Cerebellum (tissue), 4 donors: ENCODE measurements at places on chromosomes 6 and 20. TPM values are rescaled to one million over a fixed set of nuclear protein-coding genes. Genes with fewer than 3 reads are reported as not detected.

TAP1 gene
- total RNA-seq = 5.3 TPM

DNA sequence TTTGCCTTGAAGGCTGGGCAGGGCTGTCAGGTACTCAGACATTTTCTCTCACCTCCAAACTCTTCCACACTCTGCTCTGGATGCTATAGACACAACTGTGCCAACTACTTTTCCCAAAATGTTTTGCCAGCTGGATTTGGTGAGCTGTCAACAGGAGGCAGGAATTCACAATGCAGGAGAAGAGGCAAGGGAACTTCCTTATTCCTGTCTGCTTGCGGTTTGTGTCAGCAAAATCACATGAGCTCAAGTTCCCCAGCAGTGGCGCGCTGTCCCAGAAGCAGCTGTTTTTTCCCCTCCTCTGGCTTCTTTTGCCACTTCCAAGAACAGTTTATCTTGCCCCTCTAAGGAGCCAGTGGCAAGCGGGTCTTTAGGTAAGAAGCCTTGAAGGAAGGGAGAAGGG is 608.2 kb downstream of the PRKN start:
- DNase-seq = no peak

DNA sequence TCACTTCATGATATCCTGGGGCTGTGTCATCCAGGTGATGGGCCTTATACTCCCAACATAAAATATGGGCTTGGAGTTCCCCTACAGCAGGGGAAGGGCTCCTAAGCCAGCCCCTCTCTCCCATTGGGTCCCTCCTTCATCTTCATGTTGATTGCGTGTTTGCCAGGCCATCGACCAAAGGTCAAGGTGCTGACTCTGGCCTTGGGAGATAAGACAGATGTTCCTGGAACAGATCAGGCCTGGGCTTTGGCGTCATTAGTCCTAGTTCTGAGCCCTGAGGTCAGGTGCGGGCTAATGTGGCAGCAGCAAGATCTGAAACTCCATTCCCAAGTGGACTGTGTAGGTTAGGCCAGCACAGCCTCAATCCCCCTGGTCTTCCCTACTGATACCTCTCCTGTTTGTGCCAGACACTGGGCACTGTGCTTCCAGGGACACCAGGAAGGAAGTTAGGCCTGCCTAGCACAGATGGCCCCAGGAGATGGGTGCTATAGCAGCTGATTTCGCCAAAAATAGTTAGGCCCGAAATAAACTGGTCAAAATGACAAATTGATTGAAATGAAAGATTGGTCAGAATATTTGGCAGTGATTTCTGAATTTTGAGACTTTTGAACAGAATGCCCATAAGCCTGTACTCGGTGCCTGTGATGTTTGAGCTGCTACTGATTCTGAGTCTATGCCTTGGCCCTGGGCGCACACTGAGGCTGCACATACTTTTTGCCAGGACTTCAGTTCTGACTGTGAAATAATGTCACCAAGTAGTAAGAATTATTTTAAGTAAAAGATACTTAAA is 28.8 kb downstream of the EPB41L1 start:
- DNase-seq = no peak

ADGRF1 gene
- under 0.01 TPM for total RNA-seq

GRCh38 chr6:138230221-138230620 is 11.9 kb upstream of the PBOV1 start:
- no peak for DNase-seq

TCF15 gene
- 0.36 TPM for total RNA-seq

- no peak for DNase-seq
Observed at GRCh38 chr6:130136798-130137197, 86.0 kb downstream of the SAMD3 start.

DNA sequence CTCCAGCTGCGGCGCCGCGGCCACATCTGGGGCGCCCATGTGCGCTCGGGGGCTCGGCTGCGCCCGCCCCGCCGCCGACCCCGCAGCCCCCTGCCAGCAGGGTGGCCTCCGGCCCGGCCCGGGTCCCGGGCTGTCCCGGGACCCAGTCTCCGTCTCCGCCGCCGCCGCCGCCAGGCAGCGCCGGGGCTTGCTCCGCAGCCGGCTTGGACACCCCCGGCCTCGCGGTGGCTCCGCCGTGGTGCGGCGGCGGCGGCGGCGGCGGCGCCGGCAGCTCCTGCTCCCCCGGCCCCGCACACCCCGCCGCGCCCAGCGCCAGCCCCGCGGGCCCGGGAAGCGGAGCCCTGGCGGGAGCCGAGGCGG is 219 bp downstream of the ISM1 start:
- DNase-seq = no peak

NOTCH4 gene
- 6.9 TPM for total RNA-seq

DNA sequence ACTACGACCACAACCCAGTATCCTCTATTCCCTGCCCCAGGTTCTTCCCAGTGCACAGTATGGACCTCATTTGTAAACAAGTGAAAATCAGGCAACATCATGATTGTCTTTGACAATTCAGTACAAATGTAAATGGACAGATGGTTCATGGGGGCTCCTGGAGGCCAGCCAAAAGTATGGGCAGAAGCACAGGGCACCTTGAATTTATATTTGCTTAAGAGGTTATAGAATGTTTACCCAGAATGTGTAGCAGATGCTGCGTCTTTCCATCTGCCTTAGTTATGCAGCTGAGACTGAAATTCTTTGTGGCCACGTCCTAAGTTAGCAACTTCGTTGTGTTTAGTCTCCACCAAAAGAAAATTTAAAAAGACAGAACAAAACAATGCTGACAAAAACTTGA is 559.6 kb upstream of the NRSN1 start:
- no peak for DNase-seq

COL11A2 gene
- total RNA-seq = 1.9 TPM

DNA sequence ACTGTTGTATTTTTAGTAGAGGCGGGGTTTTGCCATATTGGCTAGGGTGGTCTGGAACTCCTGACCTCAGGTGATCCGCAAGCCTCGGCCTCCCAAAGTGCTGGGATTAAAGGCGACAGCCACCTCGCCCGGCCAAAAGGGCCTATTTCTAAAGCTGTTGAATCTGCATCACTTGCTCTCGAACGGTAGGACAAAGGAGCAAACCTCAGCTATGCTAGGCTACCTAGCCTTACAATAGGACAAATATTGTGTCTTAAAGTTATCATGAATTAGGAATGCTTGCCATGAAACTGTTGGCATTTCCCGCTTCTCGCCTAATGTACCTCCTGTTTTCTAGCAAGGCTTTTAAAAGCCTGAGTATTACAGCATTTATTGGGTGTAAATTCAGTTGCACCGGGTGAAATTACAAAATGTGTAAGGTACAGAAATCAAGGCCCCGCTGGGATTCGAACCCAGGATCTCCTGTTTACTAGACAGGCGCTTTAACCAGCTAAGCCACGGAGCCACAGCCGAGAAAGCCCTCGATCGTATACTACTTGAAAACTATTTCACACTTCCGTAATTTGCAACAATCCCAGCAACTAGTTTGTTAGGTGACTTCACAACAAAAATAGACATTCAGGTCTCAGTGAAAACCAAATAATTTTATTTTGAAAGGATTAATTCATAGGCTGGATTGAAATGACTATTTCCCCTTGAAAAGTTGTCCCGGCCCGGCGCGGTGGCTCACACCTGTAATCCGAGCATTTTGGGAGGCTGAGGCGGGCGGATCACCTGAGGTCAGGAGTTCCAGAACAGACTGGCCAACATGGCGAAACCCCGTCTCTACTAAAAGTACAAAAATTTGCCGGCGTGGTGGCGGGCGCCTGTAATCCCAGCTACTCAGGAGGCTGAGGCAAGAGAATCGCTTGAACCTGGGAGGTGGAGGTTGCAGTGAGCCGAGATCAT is 211.6 kb upstream of the ZNF184 start:
- DNase-seq = no peak

DNA sequence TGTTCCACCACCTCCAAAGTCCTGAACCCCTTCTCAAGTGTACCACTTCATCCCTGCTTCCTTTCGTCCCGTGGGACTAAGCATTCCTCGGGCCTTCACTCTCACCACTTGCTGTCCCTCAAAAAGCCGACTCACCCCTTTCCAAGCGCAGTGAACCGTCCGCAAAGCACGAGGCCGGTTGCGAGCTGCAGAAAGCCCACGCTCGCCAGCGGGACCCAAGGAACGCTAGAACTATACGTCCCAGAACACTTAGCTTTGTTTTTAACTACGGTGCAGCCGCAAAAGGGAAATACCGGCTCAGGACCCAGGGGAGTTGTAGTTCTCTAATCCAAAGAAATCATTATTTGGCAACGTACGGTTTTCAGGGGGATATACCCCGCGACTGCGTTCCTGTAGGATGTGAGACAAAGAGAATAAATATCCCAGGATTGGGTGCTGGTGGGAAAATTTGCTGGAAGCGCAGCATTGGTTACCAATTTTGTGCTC is 416 bp upstream of the POLR1H start:
- DNase-seq = no peak

DNA sequence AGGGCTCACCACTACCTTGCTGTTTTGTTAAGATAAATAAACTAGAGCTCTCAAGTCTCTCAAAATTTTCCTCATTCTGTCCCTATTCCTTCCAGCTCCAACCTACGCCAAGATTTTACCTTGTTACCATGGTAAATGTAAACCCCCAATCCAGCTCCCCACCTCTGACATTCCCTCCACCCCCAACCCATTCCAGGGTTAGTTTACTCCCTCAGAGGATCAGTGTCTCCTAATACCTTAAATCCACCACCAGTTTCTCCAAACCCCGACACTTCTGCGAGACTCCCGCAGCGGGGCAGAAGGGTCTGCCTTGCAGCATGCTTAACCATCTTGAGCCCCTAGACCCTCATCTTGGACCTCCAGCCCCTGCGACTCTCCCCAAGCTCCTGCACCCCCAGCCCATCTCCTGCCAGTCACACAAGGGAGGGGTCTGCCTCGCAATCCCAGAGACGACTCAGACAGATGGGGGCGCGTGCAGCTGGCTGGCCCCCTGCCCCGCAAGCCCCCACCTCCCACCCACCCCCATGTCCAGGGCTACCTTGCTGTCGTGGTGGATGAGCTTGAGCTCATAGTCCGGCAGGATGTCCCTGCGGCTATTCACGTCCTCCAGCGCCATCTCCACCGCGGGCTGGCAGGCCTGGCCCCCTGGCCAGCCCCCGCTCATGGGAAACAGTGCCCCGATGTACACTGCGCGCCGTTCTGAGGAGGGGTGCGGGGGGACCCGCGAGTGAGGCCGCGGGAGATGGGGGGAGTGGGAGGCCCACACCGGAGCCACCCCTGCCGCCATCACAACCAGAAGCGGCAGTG is 5.8 kb downstream of the GABBR1 start:
- no peak for DNase-seq

GRCh38 chr20:62887860-62888239 is 26.2 kb upstream of the TCFL5 start:
- DNase-seq = no peak

DNA sequence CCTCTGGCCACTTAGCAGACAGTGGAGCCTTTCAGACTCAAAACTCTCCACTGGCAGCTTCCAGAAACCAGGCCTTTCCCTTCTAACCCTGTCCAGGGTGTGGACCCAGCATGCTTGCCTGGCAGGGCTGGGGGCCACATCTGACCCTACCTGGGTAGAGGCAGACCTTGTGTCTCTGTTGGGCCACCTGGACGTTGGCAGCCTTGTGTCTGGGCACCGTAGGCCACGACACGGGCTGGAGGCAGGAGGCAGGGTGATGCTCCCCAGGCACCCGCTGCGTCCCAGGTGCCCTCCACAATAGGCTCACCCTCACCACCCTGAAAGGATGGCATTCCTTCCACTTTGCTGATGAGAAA is 67.6 kb downstream of the NOL4L start:
- no peak for DNase-seq

- DNase-seq = no peak
Observed at GRCh38 chr20:48307277-48307676, 520.5 kb downstream of the PREX1 start.

BPIFA1 gene
- total RNA-seq = not detected

DNA sequence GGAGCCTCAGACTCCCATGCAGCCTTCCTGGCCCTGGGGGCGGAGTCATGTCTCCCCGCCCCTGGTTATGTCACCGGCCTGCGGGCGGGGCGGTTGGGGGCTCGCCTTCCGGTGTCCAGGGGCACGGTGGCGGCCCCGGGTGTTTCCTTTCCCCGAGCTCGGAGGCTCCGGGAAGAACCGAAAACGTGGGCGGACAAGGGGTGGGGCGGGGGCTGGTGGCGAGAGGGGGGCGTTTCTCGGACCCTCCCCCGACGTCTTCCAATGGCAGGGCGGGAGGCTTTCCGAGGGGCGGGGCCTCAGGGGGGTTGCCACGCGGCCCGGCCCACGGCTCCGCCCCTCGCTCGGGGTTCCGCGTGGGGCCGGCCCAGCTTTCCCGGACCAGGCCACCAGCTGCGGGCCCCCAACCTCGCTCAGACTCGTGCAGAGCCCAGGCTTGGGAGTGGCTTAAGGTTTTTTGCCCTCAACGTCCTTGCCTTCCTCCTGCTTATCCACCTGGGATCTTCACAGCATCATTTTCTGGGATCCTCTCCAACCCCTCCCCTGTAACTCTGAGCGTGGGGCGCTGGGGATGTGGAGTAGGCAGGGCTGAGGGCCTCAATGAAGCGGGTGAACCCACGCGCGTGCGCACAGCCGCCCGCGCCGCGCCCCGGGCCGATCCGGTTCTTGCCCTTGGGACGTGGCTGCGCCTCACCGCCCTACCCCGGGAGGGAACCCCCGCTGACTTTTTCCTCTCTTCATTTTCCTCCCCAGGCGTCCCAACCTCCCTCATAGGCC is 2.1 kb upstream of the NRN1 start:
- DNase-seq = peak; percentile 96

DNA sequence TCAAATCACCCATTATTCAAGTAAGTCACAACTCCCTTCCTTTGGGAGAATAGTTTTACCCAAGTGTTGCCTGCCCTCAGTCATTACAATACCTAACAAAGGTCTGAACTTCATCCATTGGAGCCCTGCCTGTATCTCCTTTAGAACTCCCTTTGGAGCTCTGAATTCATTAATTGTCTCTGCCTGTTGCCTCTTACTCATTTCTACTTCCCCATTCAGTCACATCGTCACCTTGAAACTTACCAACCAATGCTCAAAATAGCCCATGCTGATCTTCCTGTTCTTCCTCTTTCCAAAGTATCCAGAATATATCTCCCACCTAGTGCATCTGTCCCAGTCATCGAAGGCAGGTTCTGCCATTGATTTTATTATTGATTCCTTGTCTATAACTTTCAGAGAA is 120.7 kb upstream of the ADGRF1 start:
- no peak for DNase-seq

DNA sequence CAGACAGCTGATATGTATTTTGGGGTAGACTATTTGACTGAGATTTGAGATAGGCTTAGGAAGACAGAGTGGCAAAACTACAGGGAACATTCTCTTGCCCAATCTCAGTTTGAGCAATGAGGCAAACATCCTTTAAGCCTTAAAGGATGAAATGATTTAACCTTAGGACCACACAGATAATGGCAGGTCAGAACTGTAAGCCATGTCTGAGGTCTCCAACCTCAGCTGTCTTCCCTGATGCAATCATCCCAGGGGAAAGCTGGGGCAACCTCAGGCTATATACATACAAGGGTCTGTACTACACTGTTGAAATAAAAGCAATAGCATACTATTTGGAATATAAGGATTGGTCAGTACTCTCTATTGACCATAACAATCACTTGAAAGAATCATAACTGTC is 83.8 kb upstream of the NUP153 start:
- DNase-seq = no peak

GRCh38 chr6:152330961-152331360 is 306.2 kb downstream of the SYNE1 start:
- DNase-seq = no peak

- no peak for DNase-seq
Observed at GRCh38 chr6:2182251-2182650, 63.2 kb downstream of the GMDS start.

RBPJL gene
- total RNA-seq = not detected
